ENCODE measurements at places on chromosomes 5 and 9.

DNA sequence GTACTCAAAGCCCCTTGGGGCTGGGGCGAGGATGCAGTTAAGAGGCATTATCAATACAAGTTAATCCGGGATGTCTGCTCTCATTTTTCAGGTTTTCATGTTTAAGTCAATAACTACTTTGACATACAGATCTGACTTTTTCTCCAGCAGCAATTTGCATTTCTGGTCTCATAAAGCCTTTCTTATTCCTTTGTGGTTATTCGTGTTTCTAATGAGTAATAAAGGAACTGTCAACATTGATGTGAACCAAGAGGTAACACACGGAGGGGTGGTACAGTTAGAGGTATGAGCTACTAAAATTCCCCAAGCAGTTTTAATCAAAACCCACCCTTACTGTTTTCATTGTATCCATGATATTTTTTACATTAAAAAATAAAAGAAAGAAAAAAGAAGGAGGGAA is 138.0 kb upstream of the NFIB start:
- no peak for DNase-seq

- DNase-seq = no peak
Measured at GRCh38 chr9:93496285-93496684, 42.9 kb upstream of the FAM120AOS start.

DNA sequence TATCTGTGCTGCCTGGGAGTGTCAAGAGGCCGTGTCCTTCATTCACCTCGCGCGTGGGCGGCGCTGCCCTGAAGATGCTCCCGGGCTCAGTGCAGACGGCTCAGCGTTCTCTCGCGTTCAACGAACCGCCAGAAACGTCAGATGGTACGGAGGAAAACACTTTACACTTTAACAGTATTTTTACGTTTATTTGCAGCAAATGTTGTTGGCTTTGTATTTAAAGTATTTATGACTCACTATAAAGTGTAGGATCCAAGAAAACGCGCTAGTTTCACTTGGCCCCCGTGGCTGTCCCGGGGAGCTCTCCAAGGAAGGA is 544 bp upstream of the ERCC6L2 start:
- DNase-seq = no peak

- DNase-seq = no peak
Measured at GRCh38 chr9:69060766-69061165, 25.2 kb downstream of the FXN start.

GRCh38 chr5:137496919-137497318 is 2.2 kb downstream of the SPOCK1 start:
- no peak for DNase-seq

- no peak for DNase-seq
Measured at GRCh38 chr9:13431222-13431536, 151.7 kb upstream of the MPDZ start.
